ENCODE measurements at places on chromosomes 7 and 10.

DNA sequence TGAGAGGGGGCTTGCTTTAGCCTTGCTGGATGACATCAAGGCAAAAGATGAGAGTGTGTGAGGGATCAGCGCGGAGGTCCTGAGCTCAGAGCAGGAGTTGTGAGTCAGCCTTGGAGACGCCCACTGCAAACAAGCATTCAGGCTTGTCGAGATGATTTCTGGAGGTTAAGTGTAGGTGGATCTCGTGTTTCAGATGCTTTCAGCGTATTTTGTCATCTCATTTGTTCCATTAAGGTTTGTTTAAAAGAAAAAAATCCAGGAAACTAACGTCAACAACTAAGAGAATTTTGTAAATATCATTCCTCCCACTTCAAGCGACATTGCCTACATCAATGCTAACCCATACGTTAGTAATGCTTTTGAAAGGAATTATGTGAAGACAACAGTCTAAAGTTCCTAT lies 715.4 kb upstream of the NRP1 start:
- DNase-seq = no peak

- DNase-seq = no peak
Observed at GRCh38 chr7:120097020-120097419, 176.0 kb upstream of the KCND2 start.

DNA sequence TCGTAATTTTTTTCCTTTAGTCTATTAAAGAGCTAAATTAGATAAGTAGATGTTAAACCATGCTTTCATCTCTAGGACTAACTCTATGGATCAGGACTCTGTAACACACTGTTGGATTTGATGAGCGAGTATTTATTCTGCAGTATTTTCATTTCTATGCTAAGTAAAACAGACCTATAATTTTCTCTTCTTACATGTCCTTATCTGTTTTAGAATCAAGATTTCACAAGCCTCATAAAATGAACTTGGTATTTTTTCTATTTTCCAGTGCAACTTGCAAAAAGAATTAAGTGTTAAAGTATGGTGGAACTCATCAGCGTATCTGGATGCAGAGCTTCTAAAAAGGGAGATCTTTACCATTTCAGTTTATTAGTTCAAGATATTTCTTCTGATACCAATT lies 2.4 kb downstream of the CACUL1 start:
- DNase-seq = no peak

GRCh38 chr10:17375936-17376584 lies 78.3 kb downstream of the ST8SIA6 start:
- no peak for DNase-seq

DNA sequence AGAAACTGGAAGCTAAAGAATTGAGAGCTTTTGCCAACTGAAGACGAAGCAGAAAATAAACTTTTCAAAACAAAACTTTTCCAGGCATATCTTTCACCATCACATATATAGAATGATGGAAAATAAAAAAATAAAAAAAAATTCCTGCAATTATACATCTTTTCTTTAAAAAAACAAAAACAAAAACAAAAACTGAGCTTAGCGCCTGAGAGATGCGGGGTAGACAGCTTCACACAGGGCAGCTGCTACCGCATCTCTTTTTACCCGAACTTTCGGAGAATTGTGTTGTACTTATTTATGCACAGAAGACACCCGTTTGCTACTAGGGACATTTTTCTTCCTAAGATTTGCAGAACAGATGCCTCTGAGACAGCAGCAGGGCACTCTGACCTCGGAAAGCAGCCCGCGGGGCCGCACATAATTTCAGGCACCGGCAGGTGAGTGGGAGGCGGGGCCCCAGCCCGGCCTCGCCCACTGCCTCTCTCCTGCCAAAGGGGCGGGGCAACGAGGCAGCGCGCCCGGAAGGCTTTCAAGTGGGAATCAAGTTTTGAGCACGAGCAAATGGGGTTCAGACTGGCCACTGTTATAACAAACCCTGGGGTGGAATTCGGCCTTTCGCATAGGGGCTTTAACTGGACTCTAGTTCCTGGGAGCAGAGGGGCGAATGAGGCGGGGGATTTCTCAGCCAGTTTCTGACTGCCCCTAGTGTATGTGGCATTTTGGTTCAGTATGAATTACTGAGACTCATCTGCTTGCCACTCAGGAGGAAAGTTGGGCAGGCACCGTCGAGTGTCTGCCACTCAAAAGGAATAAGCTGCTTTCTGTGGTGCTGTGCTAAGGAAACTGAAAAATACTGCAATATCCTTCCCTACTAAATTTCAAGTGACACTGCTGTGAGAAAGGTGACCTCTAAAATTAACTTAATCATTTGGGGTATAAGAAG lies 18.5 kb upstream of the FAM133B start:
- no peak for DNase-seq

GRCh38 chr10:108409306-108409705 lies 1244.8 kb upstream of the SORCS1 start:
- DNase-seq = no peak

- DNase-seq = no peak
Observed at GRCh38 chr7:4822677-4823076, 39.2 kb downstream of the PAPOLB start.

DNA sequence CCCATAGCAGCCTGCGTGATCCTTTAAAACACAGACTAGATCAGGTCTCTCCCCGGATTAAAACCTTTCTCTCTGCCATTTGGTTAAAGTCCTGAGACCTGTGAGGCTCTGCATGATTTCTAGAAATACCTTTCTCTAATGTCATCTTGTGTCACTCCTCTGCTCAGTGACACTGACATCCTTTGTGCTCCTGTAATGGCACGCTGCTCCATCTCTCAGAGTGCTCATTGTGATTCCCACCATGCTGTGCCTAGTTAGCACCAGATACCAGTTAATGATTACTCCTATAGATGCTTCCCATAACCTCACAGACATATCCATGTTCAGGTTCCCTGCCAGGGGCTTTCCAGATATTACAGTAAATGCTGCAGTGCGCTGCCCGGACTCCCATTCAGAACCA lies 11.7 kb upstream of the OR9A2 start:
- no peak for DNase-seq

- DNase-seq = no peak
Observed at GRCh38 chr7:134630237-134630636, 16.4 kb upstream of the BPGM start.

- DNase-seq = no peak
Observed at GRCh38 chr7:143323653-143324052, 7.7 kb downstream of the CLCN1 start.

GRCh38 chr10:60246382-60246781 lies 143.3 kb downstream of the ANK3 start:
- DNase-seq = no peak

GRCh38 chr7:51027935-51028830 lies 245.5 kb upstream of the GRB10 start:
- no peak for DNase-seq

- no peak for DNase-seq
Observed at GRCh38 chr7:140908361-140908760, 16.4 kb downstream of the BRAF start.

GRCh38 chr10:48541144-48541795 lies 63.6 kb downstream of the ARHGAP22 start:
- DNase-seq = no peak

DNA sequence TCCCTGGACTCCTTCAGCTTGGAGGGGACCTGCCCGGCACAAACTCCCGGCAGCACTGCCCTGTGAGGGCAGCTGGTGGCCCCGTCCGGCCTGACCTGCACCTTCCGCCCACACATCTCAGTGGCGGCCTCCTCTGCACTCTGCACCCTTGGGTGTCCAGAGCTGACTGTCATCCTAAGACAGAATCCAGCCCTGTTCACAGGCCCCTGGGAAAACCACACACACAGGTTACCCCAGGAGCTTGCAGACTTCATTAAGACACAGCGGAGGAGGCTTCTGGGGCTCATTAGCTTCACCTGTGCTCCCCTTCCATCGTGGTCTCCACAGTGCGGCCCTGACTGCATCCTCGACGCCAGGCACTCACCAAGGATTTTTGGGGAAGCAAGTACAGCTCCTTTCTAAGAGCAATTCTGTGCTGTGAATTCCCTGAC lies 51.5 kb upstream of the SHH start:
- no peak for DNase-seq

- DNase-seq = no peak
Observed at GRCh38 chr10:29535778-29536453, 98.9 kb downstream of the SVIL start.

DNA sequence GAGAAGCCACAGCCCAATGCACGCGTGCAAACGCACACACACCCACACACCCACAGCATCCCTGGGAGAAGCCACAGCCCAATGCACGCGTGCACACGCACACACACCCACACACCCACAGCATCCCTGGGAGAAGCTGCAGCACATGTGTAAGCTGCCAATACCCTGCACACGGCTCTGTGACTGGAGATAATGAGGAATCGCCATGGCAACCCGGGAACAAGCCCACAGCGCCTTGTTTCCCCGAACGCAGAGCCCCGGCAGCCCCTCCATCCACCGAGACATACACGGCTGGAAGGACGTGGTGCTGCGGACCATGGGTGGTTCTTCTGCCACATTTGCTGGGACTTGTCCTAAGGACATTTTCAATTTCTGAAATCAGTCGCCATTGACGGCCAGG lies 221.3 kb downstream of the PTPRN2 start:
- DNase-seq = no peak

DNA sequence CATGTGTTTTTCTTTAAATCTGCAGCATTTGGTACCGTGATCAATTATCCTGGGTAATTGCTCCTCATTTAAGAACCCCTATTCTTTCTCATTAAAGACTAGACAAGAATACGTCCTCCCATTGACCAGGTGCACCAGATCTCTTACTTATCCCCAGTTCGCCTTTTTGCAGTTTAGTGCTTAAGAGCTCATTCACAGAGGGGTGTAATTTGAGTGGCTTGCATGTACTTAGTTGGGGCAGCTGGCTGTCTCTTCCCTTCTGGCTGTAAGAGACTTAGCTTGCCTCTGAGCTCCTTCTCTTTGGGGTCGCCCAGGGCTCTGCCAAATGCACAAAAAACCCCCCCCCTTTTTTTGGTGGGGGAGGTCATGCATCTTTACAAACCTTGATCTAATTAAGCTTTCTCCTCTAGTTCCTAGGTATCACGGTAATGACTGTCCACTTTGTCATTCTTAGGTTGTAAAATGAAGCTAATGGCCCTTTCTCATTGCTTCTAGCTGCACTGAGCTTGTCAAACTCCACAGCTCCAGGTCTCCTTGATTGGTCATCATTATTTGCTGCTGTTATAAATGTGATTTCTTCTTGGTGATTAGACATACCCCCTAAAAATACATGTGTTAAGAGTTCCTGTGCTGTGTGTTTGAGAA lies 26.3 kb downstream of the GAD2 start:
- no peak for DNase-seq

- DNase-seq = no peak
Observed at GRCh38 chr10:123391275-123392028, 237.2 kb downstream of the BUB3 start.

DNA sequence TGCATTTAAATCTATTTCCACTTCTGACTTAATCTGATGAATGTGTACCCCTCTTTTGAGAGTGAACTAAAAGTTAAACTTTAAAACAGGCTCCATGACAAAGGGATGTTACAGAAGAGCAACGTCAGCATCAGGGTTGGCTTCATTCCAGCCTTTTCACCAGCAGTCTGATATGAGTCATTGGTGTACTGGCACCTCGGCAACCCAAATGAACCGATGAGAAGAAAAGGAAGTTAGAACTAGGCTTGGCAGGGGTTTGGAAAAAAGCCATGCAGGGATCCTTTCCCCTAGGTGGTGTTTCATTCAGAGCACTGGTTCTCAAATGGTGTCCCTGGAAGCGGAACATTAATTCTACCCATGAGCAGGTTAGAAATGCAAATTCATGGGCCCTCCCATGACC lies 53.6 kb downstream of the SEC61G start:
- peak; percentile 0 for DNase-seq

- DNase-seq = no peak
Observed at GRCh38 chr7:68922850-68923249, 675.4 kb upstream of the AUTS2 start.

- DNase-seq = no peak
Observed at GRCh38 chr7:106819546-106819945, 45.5 kb upstream of the PIK3CG start.

GRCh38 chr7:120486164-120486563 lies 213.2 kb downstream of the KCND2 start:
- DNase-seq = no peak

DNA sequence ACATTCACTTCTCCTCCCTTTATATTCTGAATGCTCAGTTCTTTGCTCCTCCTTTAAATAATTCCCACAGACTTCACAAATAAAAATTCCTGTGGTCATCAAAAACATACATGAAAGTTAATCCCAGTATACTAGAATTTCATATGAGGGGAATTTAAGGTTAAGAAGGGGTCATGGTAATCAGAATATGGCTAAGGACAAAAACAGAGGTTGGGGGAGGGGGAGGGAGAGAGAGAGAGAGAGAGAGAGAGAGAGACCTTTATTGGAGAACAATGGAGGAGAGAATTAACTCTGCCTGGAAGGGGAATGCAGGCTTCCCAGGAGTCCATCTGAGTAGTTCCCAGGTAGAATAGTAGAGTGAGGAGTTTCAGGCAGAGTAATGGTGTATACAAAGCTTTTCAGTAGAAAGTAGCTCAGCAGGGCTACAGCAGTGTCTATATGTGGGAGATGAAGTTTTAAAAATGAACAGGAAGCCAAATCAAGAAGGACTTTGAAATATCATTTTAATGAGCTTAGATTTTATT lies 5.2 kb upstream of the CUBN start:
- DNase-seq = no peak

GRCh38 chr10:31272841-31273240 lies 46.2 kb upstream of the ZEB1 start:
- no peak for DNase-seq
